NCI-H2081 treated with DMSO at 0.1 percent for 48 hours (cell line): ENCODE measurements at places on chromosomes 4 and X.
A peak's percentile ranks its signal among the peaks of the same experiment; 100 is the strongest.

- DNase-seq, result no peak
Measured at GRCh38 chr4:89247951-89248350, 59.6 kb downstream of the GPRIN3 start.

- no peak for DNase-seq
Measured at GRCh38 chr4:971666-972500, 1.5 kb downstream of the DGKQ start.

- DNase-seq, result no peak
Measured at GRCh38 chrX:24149351-24150050, at the start of gene ZFX. Gene ZFX (plus strand): TSS chrX:24149729. CDS start chrX:24172743, 23,014 bp downstream.

GRCh38 chr4:89868276-89868675 lies 26.4 kb upstream of the MMRN1 start:
- DNase-seq, result no peak

DNA sequence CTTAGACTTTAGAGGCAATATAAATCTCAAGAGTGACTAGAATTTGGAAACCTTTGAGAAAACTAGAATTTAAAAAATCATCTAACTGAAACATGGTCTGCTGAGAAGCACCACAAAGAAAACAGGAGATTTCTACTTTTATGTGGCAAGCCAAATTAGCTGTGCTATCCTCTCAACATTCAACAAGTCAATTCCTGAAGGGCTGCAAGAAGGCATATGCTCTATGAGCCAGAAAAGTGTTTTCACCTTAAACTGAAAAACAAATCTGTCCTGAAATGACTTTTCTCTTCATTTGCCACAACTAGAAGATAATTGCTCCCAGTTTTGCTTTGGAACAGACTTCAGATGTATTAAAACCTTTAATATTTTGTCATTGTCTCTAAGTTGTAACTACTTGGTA lies 263.2 kb upstream of the EDNRA start:
- no peak for DNase-seq

DNA sequence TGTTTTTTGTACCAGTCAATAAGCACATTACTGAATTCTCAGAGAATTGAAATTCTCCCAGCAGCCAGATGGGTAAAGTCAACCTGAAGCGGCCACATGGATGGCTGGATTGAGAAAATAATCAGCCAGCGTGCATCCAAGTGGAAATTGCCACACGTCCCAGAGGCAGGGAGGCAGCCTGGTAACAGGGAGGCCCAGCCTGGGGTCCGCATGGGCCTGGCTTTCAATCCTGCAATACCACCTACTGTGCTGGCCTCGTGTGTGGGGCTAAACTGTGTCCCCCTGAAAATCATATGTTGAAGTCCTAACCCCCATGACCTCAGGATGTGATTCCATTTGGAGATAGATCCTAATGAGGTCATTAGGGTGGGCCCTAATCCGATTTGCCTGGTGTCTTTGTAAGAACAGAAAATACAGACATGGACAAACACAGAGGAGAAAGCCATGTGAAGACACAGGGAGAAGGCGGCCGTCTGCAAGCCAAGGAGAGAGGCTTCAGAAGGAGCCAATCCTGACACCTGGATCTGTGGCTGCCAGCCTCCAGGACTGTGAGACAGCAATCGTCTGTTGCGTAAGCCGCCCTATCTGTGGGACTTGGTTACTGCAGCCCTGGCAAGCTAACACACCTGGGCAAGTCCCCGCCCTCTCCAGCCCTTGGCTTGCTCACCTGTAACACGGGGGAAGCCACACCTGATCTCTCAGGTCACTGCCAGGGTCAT lies 90.3 kb downstream of the JAKMIP1 start:
- DNase-seq, result no peak

GRCh38 chr4:86613734-86614133 lies 19.6 kb downstream of the PTPN13 start:
- no peak for DNase-seq

DNA sequence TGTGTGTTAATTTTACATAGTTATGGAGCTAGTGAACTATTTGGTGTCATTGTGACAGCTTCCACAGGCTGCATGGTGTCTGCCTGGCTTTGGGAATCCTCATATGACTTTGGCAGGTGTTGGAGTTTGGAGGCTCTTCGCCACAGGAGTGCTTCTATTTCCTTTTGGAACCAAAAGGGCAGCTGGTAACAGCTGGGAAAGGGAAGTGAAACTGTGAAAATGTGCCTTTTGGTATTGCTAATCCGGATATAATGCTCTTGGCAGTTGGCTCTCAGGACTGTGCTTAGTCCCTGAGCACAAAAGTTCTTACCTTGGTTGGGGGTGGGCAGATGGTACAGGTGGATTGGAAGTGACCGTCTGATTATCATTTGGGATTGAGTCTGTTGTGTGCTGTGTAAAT lies 18.1 kb downstream of the OFD1 start:
- no peak for DNase-seq

GRCh38 chr4:177100307-177100706 lies 209.4 kb upstream of the NEIL3 start:
- DNase-seq, result no peak

DNA sequence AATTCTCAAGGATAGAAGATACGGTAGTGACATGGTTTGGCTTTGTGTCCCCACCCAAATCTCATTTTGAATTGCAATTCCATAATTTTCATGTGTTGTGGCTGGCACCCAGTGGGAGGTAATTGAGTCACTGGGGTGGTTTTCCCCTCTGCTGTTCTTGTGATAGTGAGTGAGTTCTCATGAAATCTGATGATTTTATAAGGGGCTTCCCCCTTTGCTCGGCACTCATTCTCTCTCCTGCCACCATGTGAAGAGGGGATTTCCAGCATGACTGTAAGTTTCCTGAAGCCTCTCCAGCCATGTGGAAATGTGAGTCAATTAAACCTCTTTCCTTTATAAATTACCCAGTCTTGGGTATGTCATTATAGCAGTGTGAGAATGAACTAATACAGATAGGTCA lies 8.5 kb upstream of the SPANXN4 start:
- no peak for DNase-seq

DNA sequence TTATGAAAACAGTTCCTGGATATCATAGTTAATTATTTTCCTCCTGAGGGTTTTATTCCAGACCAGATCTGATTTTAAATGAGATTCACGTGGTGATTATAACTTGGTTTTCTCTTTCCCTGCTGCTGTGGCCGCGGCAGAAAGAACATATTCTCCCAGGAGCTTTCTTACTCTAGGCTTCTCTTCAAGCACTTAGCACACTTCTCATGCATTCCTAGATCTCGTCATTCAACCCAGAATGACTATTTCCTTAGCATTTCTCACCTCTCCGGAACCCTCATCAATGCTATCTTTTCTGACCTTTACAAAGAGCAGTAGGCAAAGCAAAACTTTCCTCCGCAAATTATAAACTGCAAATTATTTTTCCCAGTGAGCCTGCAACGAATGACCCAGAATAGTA lies 122.9 kb downstream of the GPAT3 start:
- DNase-seq, result no peak

DNA sequence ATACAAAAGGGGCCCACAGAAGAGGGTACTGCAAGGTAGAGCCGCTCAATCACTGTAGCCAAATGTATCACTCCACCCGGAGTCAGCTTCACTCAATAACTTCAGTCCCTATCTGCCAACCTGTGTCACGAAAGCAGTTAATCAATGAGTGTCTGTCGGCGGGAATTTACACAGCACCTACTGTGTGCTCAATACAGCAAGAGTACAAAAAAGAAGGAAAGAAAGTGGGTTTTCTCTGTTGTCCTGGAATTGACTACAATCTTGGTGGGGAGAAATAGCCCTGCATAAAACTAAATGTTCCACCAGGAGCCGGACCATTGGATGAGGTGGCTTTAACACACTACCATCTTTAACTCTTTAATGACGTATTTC lies 780 bp upstream of the NKRF start:
- no peak for DNase-seq

DNA sequence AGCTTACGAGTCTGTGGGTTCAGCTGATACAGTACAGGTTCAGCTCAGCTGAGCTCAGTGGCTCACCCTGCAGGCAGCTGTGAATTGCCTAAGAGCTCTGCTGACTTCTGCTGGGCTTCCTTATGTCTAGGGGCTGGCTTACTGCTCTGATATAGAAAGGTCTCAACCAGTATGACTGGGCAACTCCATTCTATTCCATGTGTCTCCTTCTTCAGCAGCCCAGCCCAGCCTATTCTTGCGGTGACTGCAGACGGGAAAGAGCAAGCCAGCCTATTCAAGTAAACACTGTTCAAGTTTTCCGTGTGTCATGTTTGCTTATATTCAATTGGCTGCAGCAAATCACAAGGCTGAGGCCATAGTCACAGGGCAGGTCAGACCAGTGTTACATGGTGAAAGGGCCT lies 615.4 kb upstream of the ZFP42 start:
- DNase-seq, result no peak

DNA sequence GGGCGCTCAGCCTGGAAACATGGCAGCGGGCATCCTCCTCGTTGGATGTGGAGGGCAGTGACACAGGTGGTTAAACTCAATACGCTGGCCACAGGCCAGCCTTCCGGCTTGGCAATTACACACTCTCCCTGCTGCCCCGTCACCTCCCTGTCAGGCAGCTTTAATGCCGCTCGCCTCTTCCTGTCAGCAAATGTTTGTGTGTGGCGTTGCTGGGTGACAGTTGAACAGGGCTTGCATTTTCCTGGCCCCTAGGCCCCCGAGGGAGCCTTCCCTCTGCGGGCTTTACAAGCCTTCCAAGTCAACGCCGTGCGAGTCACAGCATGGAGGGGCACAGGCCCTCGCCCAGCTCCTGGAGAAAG lies 620.0 kb downstream of the BCOR start:
- peak; percentile 40 for DNase-seq

DNA sequence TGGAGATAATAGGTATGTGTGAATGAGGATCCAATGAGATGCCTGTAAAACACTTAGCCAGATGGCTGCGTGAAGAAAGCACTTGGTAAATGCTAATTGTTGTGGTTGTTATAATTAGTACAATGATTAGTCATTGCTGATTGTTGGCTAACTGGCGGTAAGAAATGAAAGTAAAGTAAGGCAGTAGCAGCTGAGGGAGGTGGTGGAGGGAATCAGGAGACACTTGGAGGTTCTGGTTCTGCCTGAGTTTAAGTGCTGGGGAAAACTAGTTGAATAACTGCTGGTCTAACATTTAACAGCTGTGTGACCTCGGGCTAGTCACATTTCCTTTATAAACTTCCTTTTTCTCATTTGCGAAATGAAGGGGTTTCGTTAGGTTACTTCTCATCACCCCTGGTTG lies 30.9 kb downstream of the CD38 start:
- no peak for DNase-seq

- no peak for DNase-seq
Measured at GRCh38 chrX:121333942-121334341, 286.5 kb downstream of the GLUD2 start.

- peak; percentile 33 for DNase-seq
Measured at GRCh38 chrX:33336783-33337182, 125.4 kb upstream of the DMD start.

GRCh38 chr4:64713256-64713840 lies 304.1 kb upstream of the TECRL start:
- DNase-seq, result peak; percentile 3

DNA sequence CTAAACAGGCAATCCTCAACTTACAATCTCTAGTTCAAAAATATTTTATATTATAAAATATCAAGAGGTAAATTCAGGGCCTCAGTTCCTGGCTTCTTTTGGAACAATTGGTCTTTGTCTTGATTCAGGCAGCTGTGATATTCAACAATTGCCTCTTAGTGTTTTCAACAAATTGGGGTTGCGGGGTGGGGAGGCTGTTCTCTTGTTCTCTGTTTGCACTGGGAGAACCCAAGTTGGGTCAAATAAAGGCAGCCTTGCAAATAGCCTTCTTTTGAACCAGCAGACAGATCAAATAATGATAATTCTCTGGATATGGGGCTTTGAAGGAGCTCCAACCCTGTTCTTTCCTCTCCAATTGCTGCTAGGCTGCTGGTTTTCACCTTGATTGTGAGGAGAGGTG lies 142.5 kb downstream of the COL4A5 start:
- peak; percentile 42 for DNase-seq

DNA sequence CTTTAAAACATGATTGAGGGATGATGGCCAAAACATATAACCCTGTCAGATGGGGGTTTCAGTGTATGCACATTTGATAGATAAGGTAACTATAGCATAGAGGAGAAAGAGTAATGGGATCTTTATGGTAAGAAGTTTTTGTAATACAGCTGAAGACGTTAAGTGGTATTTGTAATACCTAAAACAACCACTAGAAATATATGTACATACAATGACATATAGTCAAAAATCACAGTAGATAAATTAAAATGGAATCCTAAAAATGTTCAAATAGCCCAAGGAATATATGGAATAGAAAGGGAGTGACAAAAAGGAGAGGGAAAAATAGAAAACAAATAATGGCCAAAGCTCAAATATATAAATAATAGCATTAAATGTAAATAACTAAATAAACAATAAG lies 371.3 kb upstream of the FSTL5 start:
- DNase-seq, result no peak

GRCh38 chr4:152175586-152175985 lies 360.3 kb downstream of the FBXW7 start:
- DNase-seq, result no peak

DNA sequence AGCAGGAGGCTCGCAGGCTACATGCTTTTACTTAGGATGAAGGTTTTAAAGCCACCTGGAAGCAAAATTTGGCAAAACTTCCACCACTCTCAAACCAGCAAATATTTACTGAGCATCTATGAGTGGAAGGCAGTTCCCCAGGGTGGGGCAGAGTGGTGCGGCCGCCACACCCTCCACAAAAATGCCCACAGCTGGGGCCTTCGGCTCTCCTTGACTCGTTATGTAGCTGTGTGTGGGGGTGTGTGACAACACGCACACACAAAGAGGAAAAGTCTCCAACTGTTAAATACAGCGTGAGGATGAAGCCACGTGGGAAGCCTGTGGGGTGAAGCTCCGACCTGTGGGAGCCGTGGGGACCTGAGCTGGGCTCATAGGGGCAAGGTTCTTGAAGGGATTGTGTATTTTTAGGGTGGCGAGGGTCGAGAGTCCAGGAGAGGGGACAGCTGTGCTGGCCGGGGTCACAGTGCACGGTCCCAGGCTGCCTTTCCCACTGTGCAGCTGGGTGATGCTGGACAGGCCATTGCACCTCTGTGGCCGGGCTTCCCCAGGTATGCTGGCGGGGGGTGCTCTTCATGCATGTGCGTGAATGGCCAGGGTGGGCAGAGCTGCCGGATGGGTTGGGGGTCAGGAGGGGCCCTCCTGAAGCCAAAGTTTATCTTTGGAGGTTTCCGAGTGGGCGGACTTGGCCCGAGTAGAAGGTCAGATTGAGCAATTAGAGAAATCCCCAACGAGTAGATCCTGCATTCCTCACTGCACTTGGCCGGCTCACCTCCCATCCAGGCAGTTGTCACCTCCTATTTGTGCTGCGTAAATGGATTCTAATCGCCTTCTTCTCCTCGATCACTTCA lies 25.4 kb downstream of the SORCS2 start:
- no peak for DNase-seq

- DNase-seq, result no peak
Measured at GRCh38 chrX:107574054-107574683, 54.1 kb upstream of the PRPS1 start.
